RPMI8226 (cell line): ENCODE measurements at places on chromosomes 5 and 9.
A peak's percentile ranks its signal among the peaks of the same experiment; 100 is the strongest.

- no peak for DNase-seq
These were observed 64.9 kb upstream of the SHC3 start for GRCh38 chr9:89243296-89244061.

- no peak for DNase-seq
These were observed 16.5 kb upstream of the SMIM32 start for GRCh38 chr5:136209346-136209910.

DNA sequence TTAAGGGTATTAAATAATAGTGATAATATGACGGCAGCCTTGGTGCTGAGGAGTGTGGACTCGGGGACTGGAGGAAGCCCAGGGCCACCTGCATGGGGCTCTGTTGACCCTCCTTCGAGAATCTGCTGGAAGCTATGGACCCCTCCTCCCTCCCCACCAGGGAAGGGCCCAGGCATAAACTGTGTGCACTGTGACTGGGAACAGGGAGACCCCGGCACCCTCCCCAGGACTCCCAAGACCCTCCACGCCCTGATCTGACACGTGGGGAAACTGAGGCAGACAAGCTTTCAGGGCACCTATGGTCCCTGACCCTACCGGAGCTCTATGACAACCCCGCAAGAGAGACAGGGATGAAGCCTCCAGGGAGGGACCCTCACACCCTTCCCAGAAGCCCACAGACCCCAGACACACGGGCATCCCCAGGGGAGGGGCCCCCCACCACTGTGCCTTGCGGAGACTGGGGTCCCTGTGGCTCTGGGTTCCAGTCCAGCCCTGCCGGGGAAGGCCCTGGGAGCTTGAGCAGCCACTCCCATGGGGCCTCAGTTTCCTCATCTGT is 6.5 kb upstream of the EGFL7 start:
- no peak for DNase-seq

GRCh38 chr9:130498298-130498917 is 53.6 kb downstream of the ASS1 start:
- peak; percentile 52 for DNase-seq

- DNase-seq, result no peak
These were observed 9.5 kb downstream of the INVS start for GRCh38 chr9:100108559-100108958.

GRCh38 chr9:100759215-100759614 is 181.3 kb downstream of the CAVIN4 start:
- DNase-seq, result no peak

DNA sequence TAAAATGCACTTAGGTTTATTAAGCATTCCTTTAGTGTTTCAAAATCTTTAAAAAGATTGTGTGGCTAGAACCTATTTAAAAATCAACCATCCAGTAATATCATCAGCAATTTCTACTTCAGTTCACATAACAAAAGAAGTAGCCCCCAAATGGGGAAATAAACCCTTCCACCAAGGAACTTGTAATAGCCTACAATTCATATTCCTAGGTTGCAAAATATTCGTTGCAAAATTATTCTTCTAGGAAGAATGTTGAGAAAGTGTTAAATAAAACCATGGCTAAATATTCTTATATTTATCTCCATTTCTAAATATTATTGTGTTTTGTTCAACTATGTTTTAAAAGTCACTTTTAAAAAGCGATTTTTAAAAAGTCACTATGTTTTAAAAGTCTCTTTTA is 177.9 kb upstream of the PRLR start:
- DNase-seq, result no peak

DNA sequence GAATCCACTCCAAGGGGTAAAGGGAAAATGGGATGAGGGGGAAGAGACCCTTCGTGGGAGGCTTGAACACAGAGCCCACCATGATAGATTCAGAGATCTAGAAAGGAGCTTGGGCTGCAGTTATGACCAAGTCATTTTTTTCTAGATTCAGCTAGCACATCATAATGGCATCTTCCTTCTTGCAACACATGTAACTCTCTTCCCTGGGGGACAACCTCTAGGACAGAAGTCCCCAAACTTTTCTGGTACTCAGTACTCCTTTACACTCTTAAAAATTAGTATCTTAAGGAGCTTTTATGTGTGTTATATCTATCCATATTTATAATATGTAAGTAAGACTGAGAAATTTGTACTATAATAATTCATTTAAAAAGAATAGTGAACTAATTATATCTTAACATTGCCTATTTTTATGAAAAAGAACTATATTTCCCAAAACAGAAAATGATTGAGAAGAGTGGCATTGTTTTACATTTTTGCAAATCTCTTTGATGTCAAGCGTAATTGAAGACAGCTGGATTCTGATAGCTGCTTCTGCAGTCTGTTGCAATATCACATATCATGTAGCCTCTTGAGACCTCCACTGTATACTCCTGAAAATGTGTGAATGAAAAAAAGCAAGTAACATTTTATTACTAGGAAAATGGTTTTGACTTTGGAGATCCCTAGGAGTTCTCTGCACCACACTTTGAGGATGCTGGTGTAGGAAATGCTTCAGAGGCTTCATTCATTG is 875 bp downstream of the ACO1 start:
- DNase-seq, result no peak

DNA sequence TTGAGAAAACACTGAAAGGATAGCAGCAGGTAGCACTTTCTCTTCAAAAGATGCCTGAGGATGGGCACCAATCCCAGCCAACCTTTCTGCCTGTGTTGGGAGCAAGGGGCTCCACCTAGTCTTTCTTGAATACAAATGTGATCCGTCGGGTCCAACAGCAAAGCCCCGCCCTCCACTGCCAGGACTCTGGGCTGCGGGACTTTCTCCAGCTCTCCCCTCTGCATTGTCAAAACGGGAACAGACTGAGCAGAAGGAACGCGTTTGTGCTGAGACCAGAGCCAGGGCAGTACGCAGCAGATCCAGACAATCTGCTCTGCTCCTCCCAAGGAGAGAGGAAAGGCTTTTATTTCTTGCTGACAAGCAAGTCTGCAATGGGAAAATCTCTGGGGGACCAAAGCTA is 139.7 kb downstream of the SEC61B start:
- no peak for DNase-seq

DNA sequence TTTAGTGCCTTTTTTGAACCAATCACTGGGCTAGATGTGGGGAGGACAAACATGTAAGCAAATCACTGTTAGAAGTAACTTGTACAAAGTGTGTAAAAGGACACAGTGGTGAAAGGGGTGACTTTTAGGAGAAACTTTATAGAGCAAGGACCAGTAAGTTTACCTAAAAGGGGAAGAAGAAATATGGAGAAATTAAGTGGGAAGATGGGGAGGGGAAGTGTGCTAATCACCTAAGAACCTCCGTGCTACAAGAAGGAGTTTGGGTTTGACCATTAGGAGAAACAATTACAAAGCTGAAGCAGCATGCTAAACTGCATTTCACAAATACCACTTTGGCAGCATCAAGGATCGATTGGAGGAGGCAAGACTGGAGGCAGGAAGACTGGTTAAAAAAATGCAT is 17.3 kb downstream of the ITGA1 start:
- DNase-seq, result no peak

- peak; percentile 60 for DNase-seq
These were observed 63.5 kb downstream of the DUSP1 start for GRCh38 chr5:172707285-172708182.

GRCh38 chr5:32545102-32545800 is 40.1 kb upstream of the SUB1 start:
- no peak for DNase-seq

GRCh38 chr9:14812806-14813205 is 90.3 kb upstream of the CER1 start:
- no peak for DNase-seq

GRCh38 chr9:118962426-118962825 is 406.8 kb downstream of the BRINP1 start:
- no peak for DNase-seq

GRCh38 chr9:4038182-4038723 is 261.6 kb downstream of the GLIS3 start:
- no peak for DNase-seq

DNA sequence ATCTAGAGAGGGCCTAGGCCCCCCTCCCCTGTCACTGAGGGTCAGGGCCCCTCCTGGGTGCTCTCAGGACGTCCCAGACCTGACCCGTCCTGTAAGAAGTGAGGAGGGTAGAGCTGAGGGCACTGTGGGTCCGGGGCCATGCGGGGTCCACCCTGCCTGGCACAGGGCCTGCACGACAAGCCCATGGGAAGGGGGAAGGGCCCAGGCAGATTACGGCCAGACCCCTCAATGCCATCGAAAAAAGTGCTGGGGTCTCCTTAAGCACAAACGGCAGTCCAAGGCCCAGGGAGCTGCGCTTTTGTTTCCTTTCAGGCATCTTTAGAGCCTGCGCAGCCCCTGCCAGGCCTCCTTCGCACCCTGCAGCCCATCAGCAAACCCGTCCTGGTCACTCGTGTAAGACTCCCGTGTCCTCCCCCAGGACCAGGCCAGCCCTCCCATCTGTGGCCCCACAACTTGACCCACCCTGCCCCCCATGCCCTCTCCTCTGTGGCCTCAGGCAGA is 4.4 kb upstream of the EXOC3 start:
- DNase-seq, result no peak

- DNase-seq, result peak; percentile 86
These were observed at the start of gene GRHPR for GRCh38 chr9:37422289-37423104. GRHPR (plus strand) TSS chr9:37422696; CDS start chr9:37422751, 55 bp downstream.

- DNase-seq, result no peak
These were observed 74.7 kb upstream of the SPIN1 start for GRCh38 chr9:88313364-88314220.

GRCh38 chr5:36440300-36440699 is 138.6 kb upstream of the RANBP3L start:
- no peak for DNase-seq

DNA sequence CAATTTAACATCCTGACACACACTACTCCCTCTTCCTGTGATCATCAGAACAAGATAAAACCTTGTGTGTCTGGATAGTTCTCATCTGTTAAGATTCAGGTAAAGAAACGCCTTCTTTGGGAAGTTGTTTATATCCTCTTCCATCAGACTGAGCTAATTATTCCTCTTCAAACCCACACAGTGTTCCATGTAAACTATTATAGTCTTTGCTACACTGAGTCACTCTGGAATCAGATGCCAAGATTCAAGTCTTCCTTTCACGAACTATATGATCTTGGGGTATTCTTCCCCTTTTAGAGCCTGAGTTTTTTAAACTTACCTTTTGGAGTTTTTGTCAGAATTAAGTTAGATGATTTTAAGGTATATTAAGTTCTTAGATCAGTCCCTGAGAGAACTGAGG is 2.0 kb downstream of the OR1J1 start:
- DNase-seq, result no peak

- no peak for DNase-seq
These were observed 149.5 kb upstream of the LHFPL2 start for GRCh38 chr5:78797936-78798672.

DNA sequence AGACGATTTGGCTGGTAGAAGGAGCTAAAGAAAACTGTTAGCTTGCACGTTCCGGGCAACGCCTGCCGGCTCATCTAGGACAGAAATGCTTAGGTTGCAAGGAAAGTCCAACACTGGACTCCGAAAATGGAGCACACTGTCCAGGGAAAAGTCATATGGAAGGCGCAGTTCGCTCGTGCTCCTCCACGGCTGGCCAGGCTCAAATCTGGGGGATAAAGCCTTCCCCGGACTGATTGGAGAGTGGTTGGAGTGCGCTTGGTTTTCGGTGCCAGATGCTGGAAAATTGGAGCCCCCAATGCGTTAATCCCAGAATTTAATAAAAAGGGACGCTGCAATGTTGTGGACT is 955 bp downstream of the CDH6 start:
- no peak for DNase-seq

DNA sequence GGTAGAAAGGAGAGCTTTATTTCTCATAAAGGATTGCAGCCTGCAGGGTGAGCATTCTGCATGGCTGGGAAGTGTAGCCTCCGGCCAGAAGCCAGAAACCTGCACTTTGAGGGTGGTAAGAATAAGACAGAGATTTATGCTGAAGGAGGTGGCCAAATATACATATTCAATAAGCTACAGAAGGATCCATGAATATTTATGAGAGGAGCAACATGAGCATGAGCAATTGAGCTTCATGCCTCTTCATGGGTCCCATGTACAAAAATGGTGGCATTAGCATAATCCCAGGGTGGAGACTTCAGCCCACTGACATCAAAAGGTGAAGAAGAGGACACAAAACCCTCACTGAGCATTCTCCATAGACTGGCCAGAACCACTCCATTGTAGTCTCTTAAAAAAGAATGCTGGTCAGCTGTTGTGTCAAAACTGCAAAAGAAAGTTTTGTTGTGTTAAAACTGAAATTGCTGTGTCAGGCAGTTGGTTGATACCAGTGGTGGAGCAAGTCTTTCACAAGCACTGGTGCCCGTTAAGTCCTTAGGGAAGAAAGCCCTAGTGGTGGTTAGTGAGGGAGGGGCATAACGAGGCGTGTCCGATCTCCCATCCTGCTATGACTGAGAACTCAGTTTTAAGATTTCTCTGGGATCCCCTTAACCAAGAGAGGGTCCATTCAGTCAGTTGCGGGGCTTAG is 160.8 kb upstream of the MAP1B start:
- no peak for DNase-seq

GRCh38 chr5:122327110-122327509 is 15.1 kb downstream of the SNCAIP start:
- no peak for DNase-seq

- DNase-seq, result no peak
These were observed 56.8 kb downstream of the NUDT12 start for GRCh38 chr5:103505581-103506305.

DNA sequence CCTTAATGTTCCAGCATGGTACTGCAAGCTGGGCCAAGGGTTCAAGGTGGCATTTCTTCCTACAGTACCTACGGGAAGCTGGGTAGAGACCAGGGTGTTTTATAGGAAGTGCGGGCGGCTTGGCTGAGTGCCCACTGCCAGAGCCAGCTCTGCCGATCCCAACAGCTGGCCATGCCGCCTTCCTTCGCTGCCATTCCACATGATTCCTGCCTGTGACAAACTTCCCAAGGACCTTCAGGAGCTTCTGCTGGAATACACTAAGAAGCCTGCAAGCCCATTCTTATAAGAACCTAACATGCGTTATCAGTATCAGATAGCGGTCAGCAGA is 22.0 kb downstream of the MYO10 start:
- no peak for DNase-seq

DNA sequence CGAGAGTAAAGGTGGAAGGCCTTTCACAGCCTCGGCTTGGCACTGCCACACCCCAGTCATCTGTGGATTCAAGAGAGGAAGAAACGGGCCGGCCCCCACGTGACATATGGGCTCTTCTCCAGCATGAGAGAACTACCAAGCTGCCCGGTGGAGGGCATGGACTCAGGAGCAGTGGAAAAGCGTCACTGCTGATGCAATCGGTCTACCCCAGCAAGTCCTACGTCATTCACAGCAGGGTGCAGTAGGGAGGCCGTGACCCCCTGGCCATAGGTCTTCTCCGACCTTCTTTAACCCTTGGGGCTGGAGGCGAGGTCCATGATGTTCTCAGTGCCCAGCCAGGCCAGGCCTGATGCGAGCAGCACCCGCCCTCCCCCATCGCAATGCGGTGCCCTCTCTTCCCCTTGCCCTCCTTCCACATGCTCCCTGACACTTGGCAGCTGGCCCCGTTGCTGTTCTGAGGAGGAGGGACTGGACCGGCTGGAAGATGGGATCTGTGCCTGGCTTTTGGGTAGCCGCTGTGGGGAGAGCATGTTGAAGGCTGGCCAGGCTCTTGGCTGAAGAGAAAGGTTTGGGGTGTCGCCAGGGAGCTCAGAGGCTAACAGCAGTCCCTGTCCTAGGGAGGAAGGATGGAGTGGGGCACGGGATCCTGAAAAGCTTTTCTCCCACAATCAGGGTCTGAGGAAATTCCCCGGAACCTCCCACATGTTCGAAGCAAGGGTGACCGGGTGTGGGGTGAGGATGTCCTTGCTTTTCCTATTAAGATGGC is 89.8 kb downstream of the LIFR start:
- DNase-seq, result no peak
